ENCODE measurements at places on chromosomes 7 and 10.

DNA sequence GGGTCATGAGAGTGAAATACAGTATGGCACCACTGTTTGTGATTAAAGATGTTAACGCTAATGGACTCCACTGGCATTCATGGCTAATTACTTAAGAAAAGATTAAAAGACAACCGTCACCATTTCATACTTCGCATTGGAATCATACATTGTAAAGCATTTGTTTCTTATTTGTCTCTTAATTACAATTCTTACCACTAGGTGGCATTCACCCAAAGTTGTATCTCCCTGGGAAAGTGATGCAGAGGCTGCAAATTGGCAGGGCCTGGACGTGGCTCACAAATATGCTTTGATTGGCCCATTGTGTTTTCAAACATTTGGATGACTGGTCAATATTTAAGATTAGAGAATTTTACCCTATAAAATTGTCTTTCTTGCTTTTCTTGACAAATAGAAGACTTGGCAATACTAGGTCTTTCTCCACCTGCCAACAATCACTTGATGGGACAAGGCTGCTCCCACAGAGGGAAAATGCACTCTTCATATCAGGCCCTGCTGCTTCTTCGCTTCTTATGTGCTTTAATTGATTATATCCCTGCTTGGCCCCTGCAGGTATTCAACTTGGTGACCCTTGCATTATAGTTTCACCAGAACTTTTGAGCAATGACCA, 72.1 kb upstream of the STARD3NL start:
- peak; percentile 80 for DNase-seq

DNA sequence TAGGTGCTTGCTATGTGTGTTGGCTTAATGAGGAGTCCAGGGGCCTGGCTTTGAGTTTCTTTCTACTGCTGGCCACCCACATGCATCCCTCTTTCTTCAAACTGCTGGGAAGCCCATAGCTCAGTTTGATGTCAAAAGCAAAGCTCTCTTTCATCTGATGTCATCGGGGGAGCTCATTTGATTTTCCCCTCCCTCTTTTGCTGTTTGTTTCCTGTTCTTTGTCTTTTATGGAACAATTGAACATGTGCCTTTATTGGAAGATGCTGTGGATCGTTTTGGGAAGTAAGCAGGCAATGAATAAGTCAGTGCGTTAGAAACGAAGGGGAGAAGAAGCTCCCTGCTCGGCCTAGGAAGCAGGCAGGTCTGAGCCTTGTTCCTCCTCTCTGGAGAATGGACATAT, 140.7 kb downstream of the GRK5 start:
- no peak for DNase-seq

DNA sequence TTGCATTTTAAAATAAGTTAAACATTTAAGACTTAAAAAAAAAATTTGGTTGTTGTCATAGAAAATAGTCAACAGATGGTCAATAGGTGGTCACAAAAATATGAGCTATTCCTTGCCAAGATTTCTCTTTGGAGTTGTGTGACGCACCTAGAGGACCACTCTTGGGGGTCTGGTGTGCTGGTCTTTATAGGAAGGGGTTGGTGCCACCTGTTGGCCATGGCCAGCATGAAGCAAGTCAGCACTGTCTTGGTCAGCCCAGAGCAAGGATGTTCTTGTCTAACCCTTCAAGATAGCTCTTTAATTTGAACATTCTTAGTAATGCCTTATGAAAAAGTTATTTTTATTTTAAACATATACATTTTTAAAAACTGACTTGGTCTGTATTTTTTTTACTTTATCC, 267.9 kb upstream of the CNTNAP2 start:
- DNase-seq, result peak; percentile 3

- DNase-seq, result no peak
These were observed 172.3 kb upstream of the ADCY1 start for GRCh38 chr7:45401851-45402250.

GRCh38 chr7:141053626-141054025, 20.2 kb upstream of the TMEM178B start:
- DNase-seq, result no peak

GRCh38 chr10:43862756-43863155, 214.1 kb upstream of the ZNF32 start:
- no peak for DNase-seq

- peak; percentile 76 for DNase-seq
These were observed 208.6 kb upstream of the CCDC6 start for GRCh38 chr10:60114765-60115586.

DNA sequence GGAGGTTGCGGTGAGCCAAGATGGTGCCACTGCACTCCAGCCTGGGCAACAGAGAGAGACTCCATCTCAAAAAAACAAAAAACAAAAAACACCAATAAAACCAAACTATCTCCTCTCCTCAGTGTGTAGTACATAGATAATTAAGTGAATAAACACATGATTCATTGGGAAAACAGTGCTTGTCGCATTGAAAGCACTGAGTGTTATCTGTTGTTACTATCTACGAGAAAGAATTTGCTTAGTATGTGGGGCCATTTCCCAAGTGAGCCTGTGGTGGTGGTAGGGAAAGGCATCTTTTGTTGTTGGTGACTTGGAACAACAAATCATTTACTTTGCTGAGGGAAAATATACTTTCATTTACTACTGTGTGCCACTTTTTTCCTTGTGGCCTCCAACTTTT, 42.6 kb downstream of the RSBN1L start:
- no peak for DNase-seq

DNA sequence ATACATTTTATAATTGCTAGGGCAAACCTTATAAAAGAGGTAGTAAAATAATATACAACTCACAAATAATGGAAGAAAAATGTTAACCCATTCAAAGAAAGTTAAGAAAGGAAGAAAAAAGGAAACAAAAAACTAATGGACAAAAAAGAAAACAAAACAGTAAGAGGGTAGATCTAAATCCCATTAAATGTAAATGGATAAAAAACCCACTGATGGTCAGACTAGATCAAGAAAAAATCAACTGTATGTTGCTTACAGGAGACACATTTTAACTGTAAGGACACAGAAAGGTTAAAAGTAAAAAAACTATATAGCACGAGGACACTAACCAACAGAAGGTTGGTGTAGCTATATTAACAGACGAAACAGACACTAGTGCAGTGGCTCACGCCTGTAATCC, 18.0 kb downstream of the FOXL3 start:
- DNase-seq, result no peak

DNA sequence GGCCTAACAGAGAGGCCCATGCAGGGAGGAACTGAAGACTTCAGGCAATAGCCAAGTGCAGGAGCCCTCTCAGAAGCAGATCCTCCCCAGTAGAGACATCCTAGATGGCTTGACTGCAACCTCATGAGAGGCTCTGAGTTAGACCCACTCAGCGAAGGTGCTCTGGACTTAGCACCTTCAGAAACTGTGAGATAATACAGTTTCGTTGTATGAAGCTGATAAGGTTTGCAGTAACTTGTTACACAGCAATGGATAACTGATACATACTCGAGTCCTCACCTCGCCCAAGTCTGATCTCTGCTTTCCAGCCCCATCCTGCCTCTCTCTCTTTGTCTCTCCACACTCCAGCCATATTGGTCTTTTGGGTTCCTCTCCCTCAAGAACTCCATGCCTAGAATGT, 136.4 kb upstream of the EEPD1 start:
- DNase-seq, result no peak

- peak; percentile 72 for DNase-seq
These were observed 133.5 kb upstream of the PRSS58 start for GRCh38 chr7:142391191-142391992.

GRCh38 chr7:32253299-32253698, 183.1 kb upstream of the PDE1C start:
- DNase-seq, result no peak

- DNase-seq, result no peak
These were observed 67.0 kb downstream of the CDK6 start for GRCh38 chr7:92769394-92769699.

GRCh38 chr7:74476626-74477025, 22.9 kb downstream of the GTF2IRD1 start:
- no peak for DNase-seq

- DNase-seq, result no peak
These were observed 44.6 kb upstream of the CYCS start for GRCh38 chr7:25169683-25170082.

DNA sequence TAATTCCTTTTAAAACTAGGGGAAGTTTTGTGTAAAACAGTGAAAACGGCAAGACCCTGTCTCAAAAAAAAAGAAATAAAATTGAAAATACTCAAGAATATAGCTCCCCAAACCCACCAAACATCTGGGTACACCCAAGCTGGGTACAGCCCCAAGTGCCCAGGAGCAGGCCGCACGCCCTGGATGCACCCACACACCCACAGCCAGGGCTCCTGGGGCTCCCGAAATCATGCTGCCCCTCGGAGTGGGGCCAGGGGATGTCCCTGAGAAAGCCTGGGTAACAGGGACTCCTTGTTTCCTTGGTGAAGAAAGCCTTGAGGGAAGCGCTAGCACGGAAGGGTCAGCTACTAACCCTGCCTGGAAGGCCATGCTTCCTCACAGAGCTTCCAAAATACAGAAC, 10.1 kb downstream of the BNIP3 start:
- no peak for DNase-seq

GRCh38 chr10:76778914-76779795, 858.5 kb downstream of the KCNMA1 start:
- no peak for DNase-seq

- DNase-seq, result no peak
These were observed 54.0 kb upstream of the NMT2 start for GRCh38 chr10:15222511-15222910.

GRCh38 chr10:72802332-72802731, 91.2 kb upstream of the OIT3 start:
- no peak for DNase-seq

DNA sequence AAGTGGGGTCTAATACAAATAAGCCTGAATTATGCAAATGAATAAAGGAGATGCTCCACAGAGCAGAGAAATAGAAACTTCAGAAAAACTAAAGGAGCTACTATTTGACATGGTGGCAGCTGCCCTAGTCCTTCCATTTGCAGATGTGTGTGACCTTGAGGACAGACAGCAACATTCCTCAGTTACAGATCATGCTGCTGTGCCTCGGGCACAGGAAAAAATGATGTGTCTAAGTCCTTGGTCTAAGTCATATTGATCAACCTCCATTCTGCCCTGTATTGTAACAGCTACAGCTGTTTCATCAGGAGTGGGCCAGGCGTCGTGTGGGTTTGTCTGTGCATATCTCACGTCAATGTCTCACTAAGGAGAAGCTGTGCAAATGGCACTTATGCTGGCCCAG, 710.4 kb downstream of the TNS3 start:
- DNase-seq, result no peak

- DNase-seq, result no peak
These were observed 329.4 kb upstream of the MAGI2 start for GRCh38 chr7:79782906-79783305.

- DNase-seq, result no peak
These were observed 74.2 kb upstream of the HECW1 start for GRCh38 chr7:43038254-43038653.

GRCh38 chr7:134639683-134640279, 6.9 kb upstream of the BPGM start:
- DNase-seq, result peak; percentile 94

GRCh38 chr7:150759479-150759878, 22.3 kb downstream of the GIMAP5 start:
- DNase-seq, result no peak

DNA sequence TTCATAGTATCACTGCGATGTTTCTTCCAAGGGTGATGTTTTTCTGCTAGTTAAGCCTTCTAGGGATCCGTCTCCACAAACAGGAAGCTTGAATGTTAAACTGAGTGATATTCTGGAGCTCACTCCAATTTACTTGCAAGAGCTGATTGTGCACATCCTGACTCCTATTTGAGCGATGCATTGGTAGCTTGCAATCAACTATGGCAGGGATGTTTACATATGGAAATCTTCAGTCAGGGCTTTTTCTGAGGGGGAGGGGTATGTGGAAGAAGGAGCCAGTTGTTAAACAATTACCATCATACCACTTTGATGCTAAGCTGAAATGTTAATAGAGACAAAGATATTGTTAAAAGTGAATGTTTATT, 43.2 kb upstream of the NXPH1 start:
- no peak for DNase-seq

GRCh38 chr10:74483356-74483755, 332.3 kb downstream of the ADK start:
- DNase-seq, result no peak

- no peak for DNase-seq
These were observed 29.5 kb upstream of the FBXW4 start for GRCh38 chr10:101724446-101724845.

DNA sequence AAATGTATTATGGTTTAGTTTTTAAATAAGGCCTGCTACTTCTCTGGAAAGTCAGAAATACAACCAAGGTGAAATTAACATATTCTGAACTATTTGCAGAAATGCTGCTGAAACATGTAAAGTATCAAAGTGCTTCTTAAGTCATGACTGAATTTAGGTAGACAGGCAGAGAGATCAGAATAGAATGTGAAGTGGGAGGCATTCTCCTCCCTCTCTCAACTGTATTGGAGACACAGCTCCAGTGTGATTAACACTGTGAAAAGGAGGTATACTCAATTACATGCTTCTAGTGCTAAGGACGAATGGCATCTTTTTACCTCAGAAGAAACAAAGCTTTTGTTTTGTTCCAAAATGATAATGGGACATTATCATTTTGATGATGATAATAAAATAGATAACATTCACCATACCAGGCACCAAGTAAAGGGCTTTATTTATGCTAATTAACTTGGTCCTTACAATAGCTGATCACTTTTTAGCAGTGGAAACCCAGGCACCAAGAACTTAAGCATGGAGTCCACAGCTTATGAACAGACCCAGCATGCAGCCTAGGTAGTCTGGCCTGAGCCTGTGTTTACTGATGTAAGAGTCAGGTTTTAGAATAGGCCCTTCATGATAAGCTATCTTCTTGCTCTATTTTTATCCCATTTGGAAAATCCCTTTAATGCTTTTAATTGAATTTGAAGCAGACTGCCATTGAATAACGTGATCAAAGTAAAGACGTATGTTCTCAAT, 26.0 kb downstream of the PPP1R9A start:
- DNase-seq, result no peak

GRCh38 chr10:104308439-104308903, 29.8 kb downstream of the ITPRIP start:
- DNase-seq, result no peak

- peak; percentile 9 for DNase-seq
These were observed 29.0 kb downstream of the ATOH7 start for GRCh38 chr10:68202960-68203353.

GRCh38 chr10:47401210-47401609, 17.1 kb upstream of the ZNF488 start:
- no peak for DNase-seq

DNA sequence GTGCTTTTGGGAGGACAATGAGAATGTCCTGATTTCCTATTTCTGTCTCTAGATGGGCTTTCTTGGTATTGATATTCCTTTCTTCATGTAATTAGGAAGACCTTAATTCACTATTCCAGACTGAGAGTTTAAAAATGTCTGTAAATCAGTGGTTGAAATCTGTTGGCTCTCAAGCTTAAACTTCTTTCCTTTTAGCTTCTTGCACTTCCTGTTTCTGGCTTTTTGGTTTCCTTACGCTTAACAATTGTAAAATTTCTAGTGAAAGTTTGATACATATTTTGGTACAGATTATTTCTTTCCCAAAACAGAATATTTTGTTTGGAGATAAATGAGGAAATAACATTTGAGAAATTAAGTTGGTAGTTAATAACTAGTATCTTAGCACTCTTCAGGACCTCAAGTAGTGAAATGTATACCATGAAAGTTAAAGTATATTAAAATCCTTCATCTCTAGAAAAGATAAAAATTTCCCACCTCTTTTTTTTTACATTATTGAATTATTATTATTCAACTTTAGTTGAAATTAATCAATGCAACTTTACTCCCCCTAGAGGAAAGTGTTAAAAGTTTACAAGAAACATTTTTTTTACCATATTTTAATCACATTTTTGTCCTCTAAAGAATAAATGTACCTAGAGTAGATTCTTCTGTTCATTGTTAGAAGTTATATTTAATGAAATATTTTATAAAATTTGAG, 137.2 kb downstream of the PHTF2 start:
- DNase-seq, result peak; percentile 51

Data from hematopoietic multipotent progenitor cell treated with erythropoietin and hydrocortisone succinate and interleukin-3 and kit ligand, for 6 days (in vitro differentiated cells).